ENCODE measurements at places on chromosomes 1 and 21. TPM values are rescaled to one million over a fixed set of nuclear protein-coding genes. Genes with fewer than 3 reads are reported as not detected.

DNA sequence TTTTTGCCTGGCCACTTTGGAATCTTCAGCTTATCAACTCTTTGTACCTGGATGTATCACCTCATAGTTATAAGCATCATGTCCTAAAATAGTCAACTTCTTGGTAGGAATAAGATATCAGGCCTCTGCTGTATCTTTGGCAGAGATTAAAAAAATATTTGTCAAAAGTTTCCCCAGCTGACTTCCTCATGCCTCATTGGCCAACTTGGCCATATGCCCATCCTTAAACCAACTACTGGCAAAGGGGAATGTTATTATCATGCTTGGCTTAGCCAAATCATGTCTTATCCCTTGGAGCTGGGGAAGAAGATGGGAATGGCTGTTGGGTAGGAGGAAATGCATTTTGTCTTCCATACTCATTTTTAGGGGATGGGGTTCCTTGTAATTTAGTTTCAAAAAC, 23.4 kb downstream of the NFASC start:
- DNase-seq = no peak
- no peaks in the 10 kb centered on the region for H3K4me1 ChIP-seq
- H3K4me3 ChIP-seq = no peak overlapping the region
- H3K36me3 ChIP-seq = no peaks in the 10 kb centered on the region
- H3K27ac ChIP-seq = no peak overlapping the region
- peaks cover 52% of the 10 kb centered on the region for H3K27me3 ChIP-seq

GRCh38 chr1:10870493-10871096, 74.1 kb upstream of the CASZ1 start:
- peaks cover 10% of the 10 kb centered on the region for H3K4me1 ChIP-seq
- peaks cover 36% of the 10 kb centered on the region for H3K27me3 ChIP-seq
- DNase-seq = no peak
- H3K36me3 ChIP-seq = no peaks in the 10 kb centered on the region
- H3K27ac ChIP-seq = no peak overlapping the region

SLC25A34 gene
- total RNA-seq = 0.82 TPM

GRCh38 chr1:20437640-20438039, 48.4 kb downstream of the CAMK2N1 start:
- H3K4me3 ChIP-seq = no peak overlapping the region
- H3K4me1 ChIP-seq = no peaks in the 10 kb centered on the region
- no peak overlapping the region for H3K27ac ChIP-seq
- H3K36me3 ChIP-seq = no peaks in the 10 kb centered on the region

GRCh38 chr1:212254853-212255363, 30.3 kb upstream of the PPP2R5A start:
- H3K4me3 ChIP-seq = peak overlapping the region; percentile 16
- DNase-seq = no peak
- no peaks in the 10 kb centered on the region for H3K27me3 ChIP-seq
- H3K27ac ChIP-seq = peak overlapping the region; percentile 78

DNA sequence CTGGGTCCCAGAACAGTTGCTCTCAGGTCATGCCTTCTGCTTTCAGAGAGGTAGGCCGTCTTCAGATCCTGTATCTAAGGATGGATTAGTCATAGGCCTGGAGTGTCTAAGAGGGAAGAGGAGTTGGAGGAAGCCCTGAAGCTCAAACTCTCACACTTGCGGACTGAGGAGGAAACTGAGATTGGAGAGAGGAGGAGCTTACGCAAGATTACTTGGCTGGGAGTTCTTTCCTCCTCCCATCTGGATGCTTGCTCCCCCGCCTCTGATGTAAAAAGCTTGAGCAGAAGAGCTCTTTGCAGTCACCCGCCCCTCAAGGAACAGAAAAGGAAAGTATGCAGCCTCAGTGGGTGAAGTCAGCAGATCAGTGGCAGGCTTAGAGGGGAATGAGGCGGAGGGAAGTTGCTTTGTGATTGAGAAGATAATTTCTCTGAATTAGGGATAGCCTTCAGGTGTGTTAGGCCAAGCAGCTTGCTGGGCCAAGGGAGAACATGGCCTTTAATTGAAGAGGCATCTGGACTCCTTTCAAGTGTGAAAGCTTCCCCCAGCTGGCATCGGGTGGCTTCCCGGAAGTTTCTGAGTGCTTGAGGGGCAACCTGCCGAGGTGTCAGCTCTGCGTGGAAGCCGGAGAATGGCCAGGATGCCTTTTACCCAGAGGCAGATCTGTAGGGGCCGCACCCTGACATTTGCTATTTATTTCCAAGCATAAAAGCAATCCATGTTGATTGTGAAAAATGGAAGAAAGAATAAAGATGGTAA, 6.6 kb downstream of the ADORA1 start:
- peaks cover 9% of the 10 kb centered on the region for H3K4me1 ChIP-seq
- H3K27ac ChIP-seq = no peak overlapping the region
- no peaks in the 10 kb centered on the region for H3K36me3 ChIP-seq
- H3K4me3 ChIP-seq = no peak overlapping the region
- peaks cover 17% of the 10 kb centered on the region for H3K27me3 ChIP-seq
- no peak for DNase-seq

DNA sequence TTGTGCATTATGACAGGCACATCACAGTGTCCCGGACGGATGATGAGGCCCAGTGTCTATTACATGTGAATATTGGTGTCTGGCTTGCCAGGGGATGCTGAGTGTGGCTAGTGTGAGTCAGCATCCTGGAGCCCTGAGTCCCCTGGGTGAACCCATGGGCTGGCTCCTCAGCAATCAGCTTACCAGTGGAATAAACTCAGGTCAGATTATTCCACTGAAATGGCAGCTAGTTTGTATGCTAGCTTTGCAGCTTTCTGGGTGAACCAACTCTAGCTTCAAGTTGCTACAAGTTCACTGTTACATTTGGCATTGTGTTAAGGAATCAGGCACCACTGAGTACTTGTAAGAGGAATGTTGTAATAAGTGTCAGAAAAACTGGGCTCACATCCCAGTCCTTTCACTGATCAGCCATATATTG, 23.9 kb upstream of the RPTN start:
- H3K4me3 ChIP-seq = no peak overlapping the region
- no peaks in the 10 kb centered on the region for H3K36me3 ChIP-seq
- H3K27me3 ChIP-seq = peaks cover 13% of the 10 kb centered on the region

PRKAA2 gene
- total RNA-seq = not detected

CGN gene
- 0.70 TPM for total RNA-seq

DNA sequence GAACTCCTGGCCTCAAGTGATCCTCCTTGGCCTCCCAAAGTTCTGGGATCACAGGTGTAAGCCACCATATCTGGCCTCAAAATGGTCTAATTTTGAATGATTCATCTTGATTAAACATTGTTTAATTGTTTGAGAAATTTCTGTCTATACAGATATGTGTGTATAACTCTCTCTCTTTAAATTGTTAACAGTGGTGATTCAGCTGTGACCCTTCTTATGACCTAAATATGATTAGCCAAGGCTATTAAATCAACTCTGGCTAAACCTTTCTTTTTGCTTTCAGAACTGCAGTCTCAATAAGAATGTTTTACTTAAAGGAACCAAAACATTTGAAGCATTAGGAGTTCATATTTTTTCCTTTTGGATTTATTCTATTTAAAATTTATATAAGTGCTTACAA, 19.2 kb upstream of the B3GALT5 start:
- H3K27me3 ChIP-seq = no peaks in the 10 kb centered on the region
- H3K36me3 ChIP-seq = no peaks in the 10 kb centered on the region
- H3K27ac ChIP-seq = no peak overlapping the region
- no peak overlapping the region for H3K4me3 ChIP-seq

OR6K3 gene
- total RNA-seq = not detected
